ENCODE measurements at places on chromosomes 11 and 22.

GRCh38 chr22:32569956-32570355, 95.3 kb downstream of the FBXO7 start:
- no peak overlapping the region for H3K4me3 ChIP-seq
- H3K36me3 ChIP-seq = no peaks in the 10 kb centered on the region
- H3K27me3 ChIP-seq = peaks cover 12% of the 10 kb centered on the region
- H3K27ac ChIP-seq = no peak overlapping the region
- no peak for DNase-seq
- no peaks in the 10 kb centered on the region for H3K4me1 ChIP-seq

DNA sequence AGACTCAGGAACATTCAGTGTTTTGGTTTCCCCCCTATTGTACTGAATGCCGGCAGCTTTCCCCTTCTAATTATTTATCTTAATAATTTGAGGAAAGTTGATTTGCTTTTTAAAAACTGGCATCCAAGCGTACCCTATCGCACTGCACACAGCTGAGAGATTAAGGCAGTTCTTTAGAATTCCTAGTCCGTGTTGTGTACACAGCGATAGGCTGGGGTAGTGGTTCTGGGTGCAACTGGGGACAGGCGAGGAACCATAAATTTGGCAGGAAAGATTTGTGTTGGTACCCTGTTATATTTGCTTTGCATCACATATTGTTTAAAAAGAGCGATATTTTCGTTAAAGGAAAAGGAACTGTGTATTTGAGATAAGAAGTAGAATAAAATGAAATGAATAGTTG, 39.2 kb downstream of the PTPRJ start:
- H3K36me3 ChIP-seq = no peaks in the 10 kb centered on the region
- no peaks in the 10 kb centered on the region for H3K27me3 ChIP-seq
- H3K4me3 ChIP-seq = no peak overlapping the region
- DNase-seq = no peak

DNA sequence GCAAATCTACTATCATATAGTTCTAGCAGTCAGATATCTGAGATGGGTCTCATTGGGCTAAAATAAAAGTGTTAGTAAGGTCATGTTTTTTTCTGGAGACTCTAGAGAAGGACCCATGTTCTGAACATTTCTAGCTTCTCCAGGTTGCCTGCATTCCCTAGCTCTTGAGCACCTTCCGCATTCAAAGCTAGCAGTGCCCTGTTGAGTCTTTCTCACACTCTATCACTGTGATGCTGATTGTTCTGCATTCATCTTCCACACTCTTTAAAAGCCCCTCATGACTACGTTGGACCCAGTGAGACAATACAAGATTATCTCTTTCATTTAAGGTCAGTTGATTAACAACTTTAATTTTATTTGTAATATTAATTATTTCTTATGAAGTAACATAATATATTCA, 433.3 kb upstream of the CHORDC1 start:
- no peak overlapping the region for H3K27ac ChIP-seq
- no peaks in the 10 kb centered on the region for H3K36me3 ChIP-seq
- no peak for DNase-seq
- no peaks in the 10 kb centered on the region for H3K4me1 ChIP-seq
- no peaks in the 10 kb centered on the region for H3K27me3 ChIP-seq

DNA sequence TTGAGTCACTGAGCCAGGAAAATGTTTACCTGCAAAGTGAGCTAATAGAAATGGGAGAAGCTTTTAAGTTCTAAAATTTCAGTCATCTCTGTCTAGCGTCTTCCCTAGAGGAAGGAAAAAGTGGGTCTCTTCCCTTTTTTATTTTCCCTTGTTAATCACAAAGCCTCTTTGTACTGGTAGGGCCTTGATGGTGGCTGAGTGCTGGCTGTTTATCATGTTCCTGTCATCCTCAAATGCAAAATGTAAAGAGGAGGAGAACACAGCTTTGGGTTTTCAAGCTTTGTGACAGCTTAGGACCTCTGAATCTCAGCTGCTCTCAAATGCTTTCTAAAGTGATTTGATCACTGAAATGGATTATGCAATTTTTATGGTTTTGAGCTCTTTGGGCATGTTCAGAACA, 222.0 kb downstream of the TMEM135 start:
- H3K27ac ChIP-seq = no peak overlapping the region
- H3K27me3 ChIP-seq = no peaks in the 10 kb centered on the region
- no peak for DNase-seq

DNA sequence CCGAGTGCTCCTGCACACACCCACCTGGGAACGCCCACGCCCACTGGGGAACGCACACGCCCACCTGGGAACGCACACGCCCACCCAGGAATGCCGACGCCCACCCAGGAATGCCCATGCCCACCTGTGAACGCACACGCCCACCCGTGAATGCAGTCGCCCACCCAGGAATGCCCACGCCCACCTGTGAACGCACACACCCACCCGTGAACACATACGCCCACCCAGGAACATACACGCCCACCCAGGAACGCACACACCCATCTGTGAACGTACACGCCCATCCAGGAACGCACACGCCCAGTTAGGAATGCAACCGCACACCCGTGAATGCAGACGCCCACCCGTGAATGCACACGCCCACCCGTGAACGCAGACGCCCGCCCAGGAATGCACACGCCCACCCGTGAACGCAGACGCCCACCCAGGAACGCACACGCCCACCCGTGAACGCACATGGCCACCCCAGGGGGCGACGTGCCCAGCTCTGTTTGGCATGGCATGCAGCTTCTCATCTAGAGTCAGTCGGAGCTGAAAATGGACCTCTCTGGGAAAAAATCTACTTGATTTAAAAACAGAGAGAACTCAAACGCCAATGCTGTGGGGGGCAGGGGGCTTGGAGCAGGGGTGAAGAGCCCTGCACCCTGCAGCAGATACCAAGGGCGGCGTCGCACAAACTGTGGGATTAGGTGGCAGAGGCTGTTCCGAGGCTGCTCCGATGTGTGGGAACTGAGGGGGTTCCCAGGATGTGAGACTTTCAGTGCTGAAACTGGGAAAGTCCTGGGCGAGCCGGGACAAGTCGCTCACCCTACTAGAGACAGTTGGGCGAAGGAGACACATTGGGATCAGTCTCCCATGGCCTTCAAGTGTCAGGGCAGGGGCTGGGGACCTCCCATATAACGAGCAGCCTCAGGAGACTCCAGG, 83.3 kb downstream of the MYEOV start:
- H3K4me1 ChIP-seq = no peaks in the 10 kb centered on the region
- H3K27ac ChIP-seq = no peak overlapping the region
- no peak overlapping the region for H3K4me3 ChIP-seq

DNA sequence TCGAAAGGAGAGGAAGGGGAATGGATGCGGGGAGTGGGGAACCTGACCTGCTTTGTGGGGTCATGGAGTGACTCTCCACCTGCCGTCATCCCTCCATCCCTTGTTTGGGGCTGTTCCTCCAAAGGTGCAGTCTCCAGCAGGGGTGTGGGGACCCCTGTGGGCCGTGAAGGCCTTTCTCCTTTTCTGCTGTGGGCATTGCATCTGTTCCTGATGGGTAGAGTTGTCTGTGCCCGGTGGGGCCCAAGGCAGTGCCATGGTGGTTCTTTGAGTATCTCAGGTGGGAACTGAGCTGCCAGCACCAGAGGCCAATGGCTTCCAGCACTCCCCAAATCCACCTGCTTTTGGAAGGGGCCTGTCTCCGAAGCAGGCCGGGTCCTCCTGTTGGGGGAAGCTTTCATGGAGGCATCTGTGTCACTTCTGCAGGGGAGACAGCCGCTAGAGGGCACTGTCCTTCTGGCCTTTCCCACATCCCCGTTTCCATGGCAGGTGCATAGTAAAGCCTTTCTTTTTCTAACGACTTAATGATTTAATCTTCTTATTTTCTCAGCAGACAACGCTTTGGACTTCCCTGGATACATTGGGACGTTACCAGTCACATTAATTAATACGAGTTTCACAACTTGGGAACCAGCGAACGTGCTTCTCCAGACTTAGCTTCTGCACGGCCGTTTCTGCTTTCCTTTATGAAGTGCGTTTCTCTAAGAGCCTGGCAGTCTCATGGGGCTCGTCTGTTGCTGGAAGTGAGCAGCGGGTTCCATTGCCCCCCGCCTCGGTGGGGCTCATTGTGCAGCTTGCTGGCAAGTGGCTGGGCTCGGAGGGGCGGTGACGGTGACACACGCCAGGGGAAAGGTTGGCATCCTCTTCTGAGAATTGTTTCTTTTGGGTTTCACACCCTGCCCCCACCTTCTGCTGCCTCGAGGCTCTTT, 57.1 kb downstream of the PARVB start:
- no peaks in the 10 kb centered on the region for H3K36me3 ChIP-seq
- H3K4me1 ChIP-seq = no peaks in the 10 kb centered on the region
- H3K27me3 ChIP-seq = no peaks in the 10 kb centered on the region
- no peak overlapping the region for H3K4me3 ChIP-seq
- peak; percentile 53 for DNase-seq
- no peak overlapping the region for H3K27ac ChIP-seq

- H3K4me1 ChIP-seq = peaks cover 2% of the 10 kb centered on the region
- H3K36me3 ChIP-seq = no peaks in the 10 kb centered on the region
- peak overlapping the region; percentile 34 for H3K4me3 ChIP-seq
- H3K27me3 ChIP-seq = peaks cover 19% of the 10 kb centered on the region
- peak; percentile 57 for DNase-seq
- H3K27ac ChIP-seq = no peak overlapping the region
Observed at GRCh38 chr22:20298803-20299745, 20.8 kb downstream of the DGCR6L start.

DNA sequence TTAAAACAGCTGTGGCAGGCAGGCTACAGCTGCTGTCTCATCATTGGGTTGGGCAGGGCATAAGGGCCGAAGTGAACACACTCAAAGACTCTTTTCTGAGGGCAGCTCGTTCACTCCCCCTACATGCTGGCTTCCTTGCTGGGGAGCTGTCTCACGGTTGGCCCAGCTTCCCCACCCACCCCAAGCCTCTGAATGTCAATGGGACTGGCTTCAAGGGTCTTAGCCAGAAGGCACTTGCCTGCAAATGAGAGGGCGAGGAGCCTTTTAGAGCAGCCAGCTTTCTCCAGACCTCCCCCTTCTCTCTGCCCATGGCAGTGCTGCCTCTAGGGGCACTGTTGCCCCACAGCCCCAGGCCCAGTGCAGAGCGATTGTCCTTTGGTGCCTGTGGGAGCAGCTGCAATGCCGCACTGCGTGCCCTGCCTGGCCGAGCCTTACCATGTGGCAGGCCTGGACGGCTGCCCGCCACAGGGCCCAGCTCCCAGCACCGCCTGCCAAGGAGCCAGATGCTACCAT, 94.7 kb upstream of the RASSF10 start:
- no peaks in the 10 kb centered on the region for H3K4me1 ChIP-seq
- no peak overlapping the region for H3K4me3 ChIP-seq
- no peak overlapping the region for H3K27ac ChIP-seq
- no peaks in the 10 kb centered on the region for H3K27me3 ChIP-seq
- peaks cover 13% of the 10 kb centered on the region for H3K36me3 ChIP-seq

GRCh38 chr11:70203751-70204465, 812 bp downstream of the FADD start:
- H3K27me3 ChIP-seq = no peaks in the 10 kb centered on the region
- DNase-seq = peak; percentile 79
- H3K4me3 ChIP-seq = peak overlapping the region; percentile 80

DNA sequence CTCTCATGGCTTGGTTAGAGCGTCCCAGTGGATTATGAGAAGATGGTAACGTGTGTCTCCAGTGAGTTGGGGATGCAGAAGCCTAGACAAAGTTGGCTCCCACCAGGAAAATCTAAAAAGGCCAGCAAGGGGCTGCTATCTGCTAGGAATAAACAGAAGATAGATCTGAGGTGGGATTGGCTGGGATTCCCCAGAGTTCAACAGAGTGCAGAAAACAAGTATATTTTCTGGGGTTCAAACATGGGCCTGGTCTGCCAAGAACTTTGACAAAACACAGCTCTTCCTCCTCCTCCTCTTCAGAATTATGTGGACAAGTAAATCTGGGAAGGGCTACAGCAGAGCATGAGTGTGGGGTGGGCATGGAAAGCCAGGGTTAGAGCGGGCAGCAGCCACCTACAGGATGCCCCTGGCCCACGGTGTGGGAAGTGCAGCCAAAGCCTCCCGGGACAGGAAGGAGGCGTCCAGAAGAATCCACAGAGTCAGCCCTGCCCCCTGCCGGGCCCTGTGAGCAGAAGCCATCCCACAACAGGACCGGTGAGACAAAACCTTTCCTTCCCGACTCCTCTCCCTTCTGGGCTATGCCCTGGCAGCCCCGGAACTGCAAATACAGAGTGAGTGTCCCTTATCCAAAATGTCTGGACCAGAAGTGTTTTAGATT, 67.1 kb downstream of the CD82 start:
- peaks cover 5% of the 10 kb centered on the region for H3K27me3 ChIP-seq
- no peak overlapping the region for H3K27ac ChIP-seq
- no peak overlapping the region for H3K4me3 ChIP-seq
- peaks cover 18% of the 10 kb centered on the region for H3K4me1 ChIP-seq
- no peak for DNase-seq

GRCh38 chr11:65398362-65398910, 12.0 kb downstream of the FRMD8 start:
- H3K36me3 ChIP-seq = peaks cover 13% of the 10 kb centered on the region
- H3K4me1 ChIP-seq = no peaks in the 10 kb centered on the region
- DNase-seq = no peak
- H3K27me3 ChIP-seq = no peaks in the 10 kb centered on the region
- H3K27ac ChIP-seq = no peak overlapping the region

DNA sequence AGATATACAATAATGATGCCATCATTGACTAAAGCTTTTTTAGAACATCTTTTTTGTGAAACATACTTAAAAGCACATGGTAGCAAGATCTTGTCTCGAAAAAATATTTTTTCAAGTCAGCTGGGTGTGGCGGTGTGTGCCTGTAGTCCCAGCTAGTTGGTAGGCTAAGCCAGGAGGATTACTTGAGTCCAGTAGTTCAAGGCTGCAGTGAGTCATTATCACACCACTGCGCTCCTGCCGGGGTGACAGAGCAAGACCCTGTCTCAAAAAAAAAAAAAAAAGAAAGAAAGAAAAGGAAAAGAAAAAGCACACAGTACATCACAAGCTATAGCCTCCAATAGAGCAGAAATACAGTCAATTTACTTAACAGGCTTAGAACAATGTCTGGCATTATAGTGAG, 37.0 kb downstream of the ENTHD1 start:
- no peak overlapping the region for H3K4me3 ChIP-seq
- no peak for DNase-seq
- no peaks in the 10 kb centered on the region for H3K36me3 ChIP-seq
- H3K27me3 ChIP-seq = peaks cover 18% of the 10 kb centered on the region
- no peaks in the 10 kb centered on the region for H3K4me1 ChIP-seq

DNA sequence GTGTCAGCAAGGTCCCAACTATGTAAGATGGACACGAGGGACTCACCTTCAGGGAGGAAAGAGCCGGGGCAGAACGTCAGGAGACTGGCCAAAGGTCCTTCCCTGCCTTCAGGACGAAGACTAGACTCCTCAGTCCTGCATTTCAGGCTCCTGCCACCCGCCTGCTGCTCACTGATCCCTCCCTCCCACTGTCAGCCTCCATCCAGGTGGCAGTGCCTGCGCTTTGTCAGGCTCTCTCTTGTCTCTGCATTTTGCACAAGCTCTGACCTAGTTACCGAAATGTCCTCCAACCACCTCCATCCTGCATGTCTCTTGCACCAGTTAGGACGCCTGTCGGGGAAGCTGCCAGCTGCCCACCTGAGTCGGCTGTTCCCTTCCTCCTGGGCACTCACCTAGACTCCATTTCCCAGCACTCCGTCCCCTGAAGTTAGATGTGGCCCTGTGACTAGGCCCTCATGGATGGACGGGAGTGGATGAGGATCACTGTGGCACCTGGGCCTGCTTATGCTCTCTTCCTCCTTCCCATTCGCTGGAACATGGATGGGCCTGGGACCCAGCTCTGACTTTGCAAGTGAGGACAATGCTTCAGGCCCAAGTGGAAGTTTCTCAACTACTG, 8.0 kb downstream of the B3GNT6 start:
- H3K4me3 ChIP-seq = no peak overlapping the region
- no peak overlapping the region for H3K27ac ChIP-seq
- H3K36me3 ChIP-seq = no peaks in the 10 kb centered on the region

All from astrocyte (in vitro differentiated cells and primary cell).